Fibroblast of skin of right biceps (primary cell): ENCODE measurements at places on chromosomes 5 and 9.

DNA sequence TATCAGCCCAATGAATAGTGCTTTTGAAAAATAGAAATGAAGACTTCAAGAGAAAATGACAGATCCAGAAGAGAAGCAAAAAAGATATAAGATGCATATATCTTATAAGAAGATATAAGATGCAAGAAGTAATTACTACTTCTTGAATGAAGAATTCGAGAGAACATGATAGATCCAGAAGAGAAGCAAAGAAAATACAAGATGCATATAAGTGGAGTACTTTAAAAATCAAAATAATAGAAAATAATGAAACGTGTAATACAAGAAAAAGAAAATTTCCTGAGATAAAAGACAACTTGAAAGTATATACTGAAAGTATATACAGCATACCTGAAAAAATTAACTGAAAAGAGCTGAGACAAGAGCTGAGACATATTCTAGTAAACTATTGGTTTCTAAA is 76.7 kb downstream of the DROSHA start:
- no peak for DNase-seq

DNA sequence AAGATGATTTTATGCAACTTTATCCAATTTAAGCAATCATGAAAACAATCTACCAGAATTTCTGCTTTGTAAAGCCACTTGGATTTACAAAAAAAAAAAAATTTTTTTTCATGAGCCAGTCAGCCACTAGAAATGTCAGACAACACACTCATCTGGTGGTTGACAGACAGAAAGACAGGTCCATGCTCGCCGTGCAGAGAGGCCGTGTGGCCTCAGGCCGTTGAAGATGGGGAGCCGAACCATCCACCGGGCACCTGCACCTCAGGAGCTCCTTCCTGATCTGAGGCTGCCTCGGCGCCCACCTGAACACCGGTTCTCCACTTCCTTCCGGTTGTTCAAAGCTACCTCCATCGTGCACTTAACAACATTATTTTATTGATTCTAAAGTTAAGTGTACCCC is 138.0 kb upstream of the IRX4 start:
- DNase-seq: no peak

DNA sequence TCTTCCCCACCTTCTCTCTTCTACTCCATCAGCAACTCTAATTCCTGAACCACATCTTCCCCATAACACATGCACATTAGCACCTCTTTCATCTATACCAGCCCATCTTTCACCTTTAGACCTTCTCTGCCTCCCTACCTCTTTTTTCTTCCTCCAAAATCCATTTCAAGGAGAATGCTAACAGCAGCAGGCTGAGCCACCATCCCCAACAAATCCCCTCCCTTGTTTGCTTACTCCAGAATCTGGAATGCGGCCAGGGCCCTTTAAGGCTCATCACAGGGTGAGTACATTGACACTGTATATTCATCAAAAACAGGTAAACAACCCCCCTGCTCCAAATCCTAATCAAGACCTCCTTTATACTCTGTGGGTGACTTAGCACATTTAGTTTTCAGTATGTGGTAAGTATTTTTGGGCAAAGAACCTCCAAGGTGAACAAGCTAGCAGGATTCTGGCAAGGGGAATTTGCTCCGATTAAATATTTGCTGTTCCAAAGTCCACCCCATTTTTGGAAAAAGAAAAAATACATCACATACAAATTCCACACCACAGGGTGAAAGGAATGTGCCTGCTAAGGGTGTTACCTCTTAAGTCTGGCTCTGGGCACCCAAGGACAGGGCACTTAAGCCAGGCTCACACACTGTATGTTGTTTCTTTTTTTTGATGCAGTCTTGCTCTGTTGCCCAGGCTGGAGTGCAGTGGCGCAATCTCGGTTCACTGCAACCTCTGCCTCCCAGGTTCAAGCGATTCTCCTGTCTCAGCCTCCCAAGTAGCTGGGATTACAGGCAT is 71.4 kb downstream of the SERINC5 start:
- no peak for DNase-seq

DNA sequence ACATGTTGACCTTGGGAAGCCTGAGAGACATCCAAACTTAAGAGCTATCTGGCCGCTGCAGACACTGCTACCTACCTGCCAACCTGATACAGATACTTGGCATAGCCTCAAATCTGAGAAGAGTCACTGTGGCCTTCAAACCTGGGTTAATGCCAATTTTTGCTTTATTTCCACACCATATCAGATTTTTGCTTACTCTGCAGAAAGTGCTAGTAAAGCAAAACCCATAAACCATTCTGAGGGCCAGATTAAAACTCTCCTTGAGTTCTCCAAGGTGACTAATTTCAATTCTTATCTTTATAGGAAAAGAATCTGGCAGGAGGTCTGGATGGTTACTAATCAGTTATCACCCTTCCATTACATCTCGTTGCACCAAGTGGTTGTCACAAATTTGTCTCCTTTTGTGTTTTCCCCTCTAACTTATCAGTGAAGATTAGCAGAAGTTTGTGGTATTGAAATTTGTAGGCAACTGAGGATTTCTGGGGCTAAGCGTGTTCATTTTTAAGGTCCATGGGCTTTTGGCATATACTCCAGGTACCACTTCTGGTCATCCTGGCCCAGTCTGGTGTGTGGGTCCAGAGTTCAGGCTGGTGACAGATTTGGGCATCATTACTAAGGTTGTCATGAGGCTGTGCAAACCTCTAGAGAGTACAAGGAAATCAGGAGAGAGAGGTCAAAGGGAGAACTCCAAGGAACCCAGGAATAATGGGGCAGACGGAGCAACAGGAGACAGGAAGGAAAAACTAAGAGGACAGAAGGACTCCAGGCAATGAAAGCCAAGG is 177.9 kb downstream of the TSSK1B start:
- DNase-seq: no peak

DNA sequence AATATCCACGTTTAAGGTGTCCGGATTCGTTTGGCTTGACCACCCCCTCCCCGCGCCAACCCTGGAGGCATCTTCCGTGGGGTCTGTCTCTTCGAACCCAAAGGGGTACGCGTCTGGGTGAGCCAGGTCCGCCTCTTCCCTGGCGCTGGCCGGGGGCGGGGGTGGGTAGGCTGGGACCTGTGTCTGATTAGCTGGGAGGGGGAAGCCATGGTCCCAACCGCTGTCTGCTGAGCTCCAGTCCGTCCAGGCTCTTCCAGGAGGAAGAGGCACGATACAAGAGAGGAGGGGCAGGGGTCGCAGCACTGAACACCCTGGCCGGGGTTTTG is at the start of gene LVRN:
LVRN (plus strand) TSS at position 237 of the 326 bp plus-strand sequence. CDS start 143 bp downstream, outside the sequence.
- no peak for DNase-seq

DNA sequence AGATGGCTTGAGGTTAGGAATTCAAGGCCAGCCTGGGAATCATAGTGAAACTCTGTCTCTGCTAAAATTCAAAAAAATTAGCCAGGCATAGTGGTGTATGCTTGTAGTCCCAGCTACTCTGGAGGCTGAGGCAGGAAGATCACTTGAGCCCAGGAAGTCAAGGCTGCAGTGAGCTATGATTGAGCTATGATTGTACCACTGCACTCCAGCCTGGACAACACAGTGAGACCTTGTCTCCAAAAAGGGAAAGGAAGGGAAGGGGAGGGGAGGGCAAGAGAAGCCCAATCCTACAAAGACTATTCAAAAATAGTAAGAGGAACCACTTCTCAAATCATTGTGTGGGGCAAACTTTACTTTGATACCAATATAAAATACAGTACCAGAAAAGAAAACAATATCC is 11.2 kb downstream of the SEMA4D start:
- DNase-seq: no peak

- peak; percentile 71 for DNase-seq
These were observed 374.2 kb downstream of the MAN2A1 start for GRCh38 chr5:110063640-110064602.

- DNase-seq: no peak
These were observed 11.5 kb upstream of the SEPTIN8 start for GRCh38 chr5:132788508-132788907.

GRCh38 chr5:159951387-159951786 is 35.1 kb downstream of the ADRA1B start:
- DNase-seq: peak; percentile 67
